ENCODE measurements at places on chromosomes 2 and 18.
A peak's percentile ranks its signal among the peaks of the same experiment; 100 is the strongest.

- no peak for DNase-seq
These were observed 869 bp downstream of the USP40 start for GRCh38 chr2:233565685-233566140.

DNA sequence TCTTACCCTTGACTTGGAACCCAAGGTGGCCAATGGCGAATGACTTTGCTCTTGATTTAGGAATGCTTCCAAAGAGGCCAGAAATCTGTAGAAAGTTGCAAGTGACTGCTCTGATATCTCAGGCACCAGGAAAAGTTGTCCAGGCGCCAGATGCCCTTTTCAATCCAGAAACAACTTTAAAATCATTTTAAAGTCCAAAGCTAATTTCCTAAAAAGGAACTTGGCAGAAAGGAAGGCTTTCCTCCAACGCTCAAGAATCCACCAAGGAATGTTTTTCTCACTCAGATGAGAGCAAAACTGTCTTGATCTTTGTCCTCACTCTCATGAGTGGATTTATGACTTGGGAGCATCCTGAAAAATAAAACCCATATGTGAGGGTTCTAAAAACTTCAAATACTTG lies 5.3 kb downstream of the NGEF start:
- no peak for DNase-seq

GRCh38 chr2:6421138-6421730 lies 444.5 kb downstream of the CMPK2 start:
- no peak for DNase-seq

DNA sequence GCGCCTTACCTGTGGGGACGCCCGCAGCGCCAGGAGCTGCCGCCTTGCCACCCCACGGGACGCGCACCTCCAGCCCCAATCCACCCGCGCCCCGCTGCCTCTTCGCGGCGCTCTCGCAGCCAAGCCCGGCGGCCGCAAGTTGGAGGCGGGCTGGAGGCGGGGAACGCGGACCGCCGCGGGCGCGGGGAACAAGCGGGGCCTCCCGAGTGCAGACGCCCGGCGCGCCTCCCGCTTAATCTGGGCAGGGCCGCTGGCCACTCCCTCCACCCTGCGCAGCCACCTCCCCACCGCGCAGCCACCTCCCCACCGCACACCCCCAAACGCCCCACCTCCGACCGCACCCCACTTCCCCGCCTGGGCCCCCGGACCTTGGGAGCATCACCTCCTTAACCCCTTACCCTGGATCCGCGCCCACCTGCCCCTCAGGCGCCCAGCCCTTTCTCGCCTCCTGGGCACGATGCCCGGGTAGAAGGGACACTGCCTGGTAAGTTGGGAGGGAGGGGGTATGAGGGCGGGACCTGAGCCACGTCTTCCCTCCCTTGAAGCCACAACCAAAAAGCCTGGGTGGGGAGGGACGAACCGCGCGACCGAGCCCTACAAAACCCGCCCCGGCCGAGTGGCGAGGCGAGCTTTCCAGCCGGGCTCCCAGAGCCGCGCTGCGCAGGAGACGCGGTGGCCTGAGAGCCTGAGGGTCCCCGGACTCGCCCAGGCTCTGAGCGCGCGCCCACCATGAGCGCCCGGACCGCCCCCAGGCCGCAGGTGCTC lies at the start of the genes COL4A3 and COL4A4:
Gene COL4A3, plus strand, starts transcription at position 627 of the 765 bp plus-strand sequence. Its CDS starts 103 bp downstream, at position 730.
Gene COL4A4, minus strand, starts transcription at position 208 of the 765 bp plus-strand sequence. CDS start 16,722 bp downstream, outside the sequence.
- DNase-seq: peak; percentile 59

DNA sequence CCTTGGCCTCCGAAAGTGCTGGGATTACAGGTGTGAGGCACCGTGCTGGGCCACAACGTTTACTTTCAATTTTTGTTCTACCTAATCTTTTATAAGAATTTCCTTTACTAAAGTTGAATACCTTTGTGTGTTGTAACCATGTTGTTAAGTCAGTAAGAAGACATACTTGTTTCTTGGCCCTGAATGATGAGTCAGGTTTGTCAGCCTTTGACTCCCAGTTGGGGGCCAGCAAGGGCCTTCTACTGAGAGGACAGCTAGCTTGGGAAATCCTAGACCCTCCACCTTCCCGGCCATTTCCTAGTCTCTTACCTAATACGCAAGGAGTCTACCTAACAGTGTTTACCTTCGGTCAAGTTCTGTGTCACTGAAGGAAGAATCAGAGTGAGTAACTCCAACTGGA lies 22.7 kb downstream of the MTHFD2 start:
- DNase-seq: no peak
